Hepatic stellate cell (primary cell): ENCODE measurements at places on chromosomes 11 and 22.

DNA sequence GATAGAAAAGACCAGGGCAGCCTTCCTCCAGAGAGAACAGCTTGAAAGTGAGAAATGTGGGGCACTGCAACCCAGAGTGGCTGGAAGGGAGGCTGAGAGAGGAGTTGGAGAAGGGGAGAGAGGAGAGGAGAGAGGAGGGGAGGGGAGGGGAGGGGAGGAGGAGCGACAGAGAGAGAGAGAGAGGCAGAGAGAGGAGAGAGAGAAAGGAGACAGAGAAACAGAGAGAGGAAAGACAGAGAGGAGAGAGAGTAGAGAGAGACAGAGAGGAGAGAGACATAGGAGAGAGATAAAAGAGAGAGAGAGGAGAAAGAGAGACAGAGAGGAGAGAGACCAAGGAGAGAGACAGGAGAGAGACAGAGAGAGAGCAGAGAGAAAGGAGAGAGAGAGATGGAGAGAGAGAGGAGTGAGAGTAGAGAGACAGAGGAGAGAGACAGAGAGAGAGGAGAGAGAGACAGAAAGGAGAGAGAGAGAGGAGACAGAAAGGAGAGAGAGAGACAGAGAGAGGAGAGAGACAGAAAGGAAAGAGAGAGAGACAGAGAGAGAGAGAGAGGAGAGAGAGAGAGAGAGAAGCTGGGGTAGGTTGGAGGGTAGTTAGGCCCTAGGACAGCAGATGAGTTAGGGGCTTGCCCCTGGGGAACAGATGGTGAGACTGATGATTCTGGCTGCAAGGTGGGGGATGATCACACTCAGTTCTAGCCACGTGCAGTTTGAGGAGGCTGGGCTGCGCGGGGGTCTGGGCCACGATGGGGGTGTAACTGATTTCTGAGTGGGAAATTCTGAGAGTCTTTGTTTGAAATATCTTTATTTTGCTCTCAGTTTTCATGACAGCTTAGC lies 8.5 kb upstream of the SCYL1 start:
- DNase-seq: no peak

- no peak for DNase-seq
Observed at GRCh38 chr22:25656724-25657123, 85.3 kb upstream of the MYO18B start.

GRCh38 chr11:495537-495931 lies 11.5 kb downstream of the RNH1 start:
- no peak for DNase-seq

DNA sequence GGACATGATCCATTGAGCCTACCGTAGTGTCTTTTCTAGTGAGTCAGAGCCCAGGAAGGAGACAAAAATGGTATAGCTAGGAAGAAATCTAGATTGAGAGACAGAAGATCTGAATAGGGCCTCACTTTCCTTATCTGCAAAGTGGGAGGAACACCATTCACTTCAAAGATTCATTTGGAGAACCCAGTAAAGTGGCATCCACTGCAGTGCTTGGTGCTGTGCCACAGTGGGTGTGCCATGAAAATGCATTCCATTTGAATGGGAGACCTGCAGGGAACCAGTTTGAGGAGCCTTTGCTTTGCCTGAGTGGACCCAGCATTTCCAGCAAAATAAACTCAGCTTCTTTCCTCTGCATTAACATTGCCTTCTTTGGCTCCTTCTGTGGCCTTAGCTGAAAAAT lies 470.5 kb upstream of the CADM1 start:
- no peak for DNase-seq

- DNase-seq: no peak
Observed at GRCh38 chr11:8788616-8789015, 106.0 kb downstream of the RPL27A start.
